Esophagus squamous epithelium (tissue), 5 donors: ENCODE measurements at places on chromosomes 12 and 14.
A peak's percentile ranks its signal among the peaks of the same experiment; 100 is the strongest.

GRCh38 chr12:64099397-64099796 is 122.7 kb downstream of the KICS2 start:
- H3K27me3 ChIP-seq = no peaks in the 10 kb centered on the region
- peaks cover 4% of the 10 kb centered on the region for H3K4me1 ChIP-seq
- H3K4me3 ChIP-seq = no peak overlapping the region
- peak overlapping the region; percentile 25 for H3K27ac ChIP-seq

- H3K27me3 ChIP-seq = no peaks in the 10 kb centered on the region
- H3K4me1 ChIP-seq = no peaks in the 10 kb centered on the region
- H3K36me3 ChIP-seq = no peaks in the 10 kb centered on the region
- DNase-seq = no peak
- no peak overlapping the region for H3K27ac ChIP-seq
- H3K4me3 ChIP-seq = no peak overlapping the region
These were observed 130.0 kb downstream of the SLC15A4 start for GRCh38 chr12:128693771-128694170.

GRCh38 chr12:120903412-120904196 is 554 bp downstream of the SPPL3 start:
- DNase-seq = no peak
- no peaks in the 10 kb centered on the region for H3K36me3 ChIP-seq
- H3K27ac ChIP-seq = peak overlapping the region; percentile 99
- H3K4me3 ChIP-seq = peak overlapping the region; percentile 93

DNA sequence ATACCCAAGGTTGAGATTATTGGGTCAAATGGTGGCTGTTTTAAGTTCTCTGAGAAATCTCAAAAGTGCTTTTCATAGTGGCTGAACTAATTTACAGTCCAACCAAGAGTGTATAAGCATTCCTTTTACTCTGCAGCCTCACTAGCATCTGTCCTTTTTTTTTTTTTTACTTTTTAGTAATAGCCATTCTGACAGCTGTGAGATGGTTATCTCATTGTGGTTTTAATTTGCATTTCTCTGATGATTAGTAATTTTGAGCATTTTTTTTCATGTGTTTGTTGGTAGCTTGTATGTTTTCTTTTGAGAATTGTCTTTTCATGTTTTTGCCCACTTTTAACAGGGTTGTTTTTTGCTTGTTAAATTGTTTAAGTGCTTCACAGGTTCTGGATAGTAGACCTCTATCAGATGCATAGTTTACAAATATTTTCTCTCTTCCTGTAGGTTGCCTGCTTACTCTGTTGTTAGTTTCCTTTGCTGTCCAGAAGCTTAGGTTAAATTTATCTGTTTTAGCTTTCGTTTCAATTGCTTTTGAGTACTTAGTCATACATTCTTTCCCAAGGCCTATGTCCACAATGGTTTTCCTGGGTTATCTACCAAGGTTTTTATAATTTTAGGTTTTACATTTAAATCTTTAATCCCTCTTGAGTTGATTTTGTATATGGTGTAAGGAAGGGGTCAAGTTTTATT is 881.3 kb upstream of the SEL1L start:
- H3K4me1 ChIP-seq = no peaks in the 10 kb centered on the region
- no peak overlapping the region for H3K4me3 ChIP-seq
- no peaks in the 10 kb centered on the region for H3K36me3 ChIP-seq
- no peak overlapping the region for H3K27ac ChIP-seq

GRCh38 chr14:95480887-95481226 is 35.6 kb downstream of the SYNE3 start:
- H3K4me3 ChIP-seq = no peak overlapping the region
- no peak overlapping the region for H3K27ac ChIP-seq
- no peak for DNase-seq

GRCh38 chr14:37900561-37900960 is 305.1 kb downstream of the TTC6 start:
- H3K4me3 ChIP-seq = no peak overlapping the region
- DNase-seq = no peak
- H3K36me3 ChIP-seq = no peaks in the 10 kb centered on the region
- peaks cover 3% of the 10 kb centered on the region for H3K27me3 ChIP-seq

DNA sequence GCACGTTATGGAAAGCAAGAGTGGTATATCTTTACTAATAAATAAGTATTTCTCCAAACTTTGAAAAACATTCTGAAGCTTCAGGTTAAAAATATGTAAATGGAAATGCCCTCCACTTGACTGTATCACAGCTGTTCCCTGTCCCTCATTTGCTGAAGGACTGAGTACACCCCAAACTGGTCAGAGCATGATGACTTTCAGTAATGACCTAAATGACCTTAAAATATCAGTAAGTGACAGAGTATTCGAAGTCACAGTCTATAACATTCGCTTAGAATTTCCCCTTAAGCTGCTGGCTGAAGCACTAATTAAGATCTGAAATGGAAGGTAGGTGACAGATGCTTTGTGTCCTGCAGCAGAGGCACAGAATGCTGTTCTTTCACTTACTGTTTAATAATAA is 191.5 kb downstream of the RGS6 start:
- no peaks in the 10 kb centered on the region for H3K36me3 ChIP-seq
- H3K4me3 ChIP-seq = no peak overlapping the region
- no peak for DNase-seq
- H3K27me3 ChIP-seq = no peaks in the 10 kb centered on the region
- H3K4me1 ChIP-seq = no peaks in the 10 kb centered on the region

- no peak overlapping the region for H3K4me3 ChIP-seq
- H3K27me3 ChIP-seq = no peaks in the 10 kb centered on the region
- H3K4me1 ChIP-seq = no peaks in the 10 kb centered on the region
- H3K36me3 ChIP-seq = no peaks in the 10 kb centered on the region
- no peak overlapping the region for H3K27ac ChIP-seq
- DNase-seq = no peak
These were observed 42.1 kb downstream of the MGST1 start for GRCh38 chr12:16389594-16389993.

GRCh38 chr12:84619053-84619571 is 293.5 kb downstream of the SLC6A15 start:
- H3K27ac ChIP-seq = no peak overlapping the region
- no peak for DNase-seq

GRCh38 chr14:61454545-61454944 is 133.2 kb downstream of the PRKCH start:
- H3K4me1 ChIP-seq = peaks cover 3% of the 10 kb centered on the region
- H3K4me3 ChIP-seq = no peak overlapping the region
- no peaks in the 10 kb centered on the region for H3K36me3 ChIP-seq
- H3K27me3 ChIP-seq = no peaks in the 10 kb centered on the region
- no peak overlapping the region for H3K27ac ChIP-seq

GRCh38 chr14:96934638-96935330 is 137.6 kb downstream of the VRK1 start:
- H3K27me3 ChIP-seq = no peaks in the 10 kb centered on the region
- no peak for DNase-seq
- H3K4me1 ChIP-seq = no peaks in the 10 kb centered on the region
- no peak overlapping the region for H3K4me3 ChIP-seq

- peaks cover 75% of the 10 kb centered on the region for H3K36me3 ChIP-seq
- H3K4me3 ChIP-seq = no peak overlapping the region
- peaks cover 22% of the 10 kb centered on the region for H3K4me1 ChIP-seq
- H3K27me3 ChIP-seq = no peaks in the 10 kb centered on the region
- DNase-seq = no peak
- no peak overlapping the region for H3K27ac ChIP-seq
These were observed 5.6 kb downstream of the KRR1 start for GRCh38 chr12:75505706-75506312.

DNA sequence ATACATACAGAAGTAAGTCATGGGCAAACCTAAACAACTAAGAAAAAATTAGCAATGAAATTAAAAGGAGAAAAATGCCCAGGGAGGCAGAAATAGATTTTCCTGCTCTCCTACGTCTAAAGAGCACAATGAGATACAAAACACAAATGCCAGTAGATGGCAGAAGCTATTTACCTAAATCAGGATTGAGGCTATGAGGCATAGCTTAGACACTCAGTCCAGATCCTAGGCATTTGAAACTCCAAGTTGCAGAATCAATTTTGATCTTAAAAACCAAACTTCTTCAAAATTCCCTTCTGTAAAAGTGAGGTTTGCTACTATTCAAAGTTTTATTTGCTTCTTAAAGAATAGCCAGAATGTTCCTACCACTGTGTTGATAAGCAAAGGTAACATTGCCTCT is 368.6 kb downstream of the DAD1 start:
- H3K4me3 ChIP-seq = no peak overlapping the region
- no peak for DNase-seq
- H3K27ac ChIP-seq = no peak overlapping the region
- H3K36me3 ChIP-seq = no peaks in the 10 kb centered on the region
- H3K27me3 ChIP-seq = no peaks in the 10 kb centered on the region
- H3K4me1 ChIP-seq = no peaks in the 10 kb centered on the region

DNA sequence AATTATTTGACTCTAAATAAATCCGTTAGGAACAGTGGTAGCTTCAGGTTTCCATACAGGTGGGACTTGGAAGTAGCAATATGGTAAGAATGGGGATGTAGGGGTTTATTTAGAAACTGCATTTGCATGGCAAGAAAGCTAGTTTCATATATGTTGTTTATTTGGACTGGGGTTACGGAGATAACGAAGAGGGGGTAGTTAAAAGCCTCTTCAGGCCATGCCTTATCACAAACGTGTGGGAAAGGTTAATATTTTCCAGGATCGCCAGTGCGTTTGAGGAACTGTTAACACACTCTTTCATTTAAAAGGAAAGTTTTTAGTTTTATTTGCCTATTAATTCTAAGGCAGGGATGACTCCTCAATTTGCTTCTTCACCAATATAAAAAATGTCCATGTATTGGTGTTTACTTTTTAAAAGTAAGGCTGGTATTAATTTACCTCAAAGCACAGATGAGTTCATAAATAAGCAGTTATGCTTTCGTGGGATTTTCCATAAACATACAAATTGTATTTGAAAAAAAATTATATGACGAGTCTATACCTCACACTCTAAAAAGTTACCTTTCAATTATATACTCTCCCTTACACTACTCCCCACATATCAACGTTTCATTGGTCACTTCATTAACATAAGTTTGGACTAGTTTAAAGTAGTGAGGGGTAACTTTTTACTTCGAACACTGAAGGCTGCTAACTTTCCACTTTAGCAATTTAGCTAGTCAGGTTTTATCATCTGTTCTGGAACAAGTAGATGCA is 814 bp downstream of the RAB2B start:
- H3K36me3 ChIP-seq = peaks cover 53% of the 10 kb centered on the region

GRCh38 chr12:122403115-122403770 is 19.2 kb downstream of the CLIP1 start:
- H3K4me3 ChIP-seq = no peak overlapping the region
- H3K36me3 ChIP-seq = no peaks in the 10 kb centered on the region
- DNase-seq = no peak
- peaks cover 80% of the 10 kb centered on the region for H3K4me1 ChIP-seq
